ENCODE measurements at places on chromosomes 1 and 21. TPM values are rescaled to one million over a fixed set of nuclear protein-coding genes. Genes with fewer than 3 reads are reported as not detected.
A peak's percentile ranks its signal among the peaks of the same experiment; 100 is the strongest.

DNA sequence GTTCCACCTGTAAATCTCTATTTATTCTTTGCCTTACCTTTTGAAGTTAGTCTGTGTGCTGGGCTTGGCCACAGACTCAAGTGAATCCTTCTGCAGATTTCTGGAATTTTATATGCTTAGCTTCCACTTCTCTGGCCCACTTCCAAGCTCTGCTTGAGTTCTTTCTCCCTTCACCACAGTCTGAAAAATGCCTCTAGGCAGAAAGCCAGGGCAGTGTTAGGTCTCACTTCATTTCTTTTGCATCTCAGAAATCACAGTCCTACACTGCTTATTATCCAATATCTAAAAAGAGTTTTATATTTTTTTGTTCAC lies 48.9 kb downstream of the INKA2 start:
- peak; percentile 89 for DNase-seq
- peaks cover 4% of the 10 kb centered on the region for H3K4me1 ChIP-seq
- no peak overlapping the region for H3K4me3 ChIP-seq
- no peaks in the 10 kb centered on the region for H3K27me3 ChIP-seq
- H3K27ac ChIP-seq: no peak overlapping the region
- peaks cover 34% of the 10 kb centered on the region for H3K36me3 ChIP-seq

- H3K27ac ChIP-seq: no peak overlapping the region
- H3K4me1 ChIP-seq: no peaks in the 10 kb centered on the region
- no peaks in the 10 kb centered on the region for H3K36me3 ChIP-seq
- no peaks in the 10 kb centered on the region for H3K27me3 ChIP-seq
- DNase-seq: peak; percentile 60
These were observed 58.5 kb downstream of the TENT5C start for GRCh38 chr1:117664314-117664713.

OR10J1 gene
- not detected for polyA plus RNA-seq

GRCh38 chr21:29775462-29775861 lies 164.3 kb downstream of the GRIK1 start:
- H3K4me1 ChIP-seq: no peaks in the 10 kb centered on the region
- no peaks in the 10 kb centered on the region for H3K36me3 ChIP-seq
- no peak overlapping the region for H3K27ac ChIP-seq

- H3K27ac ChIP-seq: no peak overlapping the region
- no peaks in the 10 kb centered on the region for H3K36me3 ChIP-seq
- no peaks in the 10 kb centered on the region for H3K4me1 ChIP-seq
- DNase-seq: no peak
These were observed 11.0 kb upstream of the AVPR1B start for GRCh38 chr1:206128196-206128595.

GRCh38 chr1:41822866-41823265 lies 95.9 kb downstream of the HIVEP3 start:
- no peaks in the 10 kb centered on the region for H3K27me3 ChIP-seq
- no peak overlapping the region for H3K27ac ChIP-seq
- no peaks in the 10 kb centered on the region for H3K36me3 ChIP-seq
- no peak for DNase-seq

- H3K4me1 ChIP-seq: no peaks in the 10 kb centered on the region
- no peak overlapping the region for H3K27ac ChIP-seq
- H3K36me3 ChIP-seq: no peaks in the 10 kb centered on the region
- H3K4me3 ChIP-seq: peak overlapping the region; percentile 25
- H3K27me3 ChIP-seq: no peaks in the 10 kb centered on the region
- DNase-seq: no peak
These were observed 341.0 kb upstream of the NEGR1 start for GRCh38 chr1:72623299-72623708.

DNA sequence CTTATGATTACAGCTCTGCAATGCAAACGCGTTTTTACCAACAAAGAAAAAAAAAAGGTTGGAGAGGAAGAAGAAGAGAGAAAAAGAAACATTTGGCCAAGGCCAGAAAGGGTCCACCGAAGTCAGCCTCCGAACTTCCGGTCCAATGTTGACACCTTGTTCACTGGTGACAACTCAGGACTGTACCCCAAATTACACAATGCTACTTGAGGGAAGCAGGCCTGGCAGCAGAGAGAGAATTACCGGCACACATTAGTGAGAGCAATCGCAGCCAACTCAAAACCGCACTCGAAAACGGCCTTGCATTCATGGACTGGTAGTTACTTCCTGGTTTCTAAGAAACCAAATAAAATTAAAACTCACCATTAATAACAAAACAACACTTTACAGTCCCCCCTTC lies 652.5 kb downstream of the KIF26B start:
- H3K36me3 ChIP-seq: no peaks in the 10 kb centered on the region
- no peaks in the 10 kb centered on the region for H3K27me3 ChIP-seq

PLEKHA6 gene
- 37.5 TPM for polyA plus RNA-seq

GRCh38 chr1:119933397-119933796 lies 37.1 kb upstream of the ADAM30 start:
- no peak overlapping the region for H3K4me3 ChIP-seq
- no peak overlapping the region for H3K27ac ChIP-seq
- no peak for DNase-seq

SDC3 gene
- 13.0 TPM for polyA plus RNA-seq

- no peak overlapping the region for H3K4me3 ChIP-seq
- H3K4me1 ChIP-seq: peaks cover 88% of the 10 kb centered on the region
- no peaks in the 10 kb centered on the region for H3K36me3 ChIP-seq
- DNase-seq: no peak
- H3K27ac ChIP-seq: peak overlapping the region; percentile 90
- no peaks in the 10 kb centered on the region for H3K27me3 ChIP-seq
These were observed 19.3 kb upstream of the LBR start for GRCh38 chr1:225446981-225447615.

PRAMEF4 gene
- not detected for polyA plus RNA-seq
